DMS79 treated with DMSO at 0.1 percent for 48 hours (cell line): ENCODE measurements at places on chromosomes 2 and 18.

DNA sequence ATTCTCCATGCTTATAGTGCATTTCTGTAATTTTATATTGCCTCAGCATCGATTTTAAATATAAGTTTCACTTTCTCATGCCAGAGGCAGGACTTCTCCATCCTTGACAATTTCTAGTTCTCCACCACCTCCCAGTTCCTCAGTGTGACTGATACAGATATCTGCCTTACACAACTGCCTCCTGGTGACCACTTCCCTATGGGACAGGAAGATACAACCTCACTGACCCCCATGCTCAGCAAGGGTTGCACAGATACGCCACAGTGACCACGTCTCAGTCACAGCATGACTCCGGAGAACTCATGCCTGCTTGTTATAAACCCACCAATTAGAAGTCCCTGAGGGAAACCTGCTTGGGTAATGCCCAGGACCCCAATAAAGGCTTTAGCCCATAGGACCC lies 284.0 kb upstream of the MC4R start:
- no peak for DNase-seq

DNA sequence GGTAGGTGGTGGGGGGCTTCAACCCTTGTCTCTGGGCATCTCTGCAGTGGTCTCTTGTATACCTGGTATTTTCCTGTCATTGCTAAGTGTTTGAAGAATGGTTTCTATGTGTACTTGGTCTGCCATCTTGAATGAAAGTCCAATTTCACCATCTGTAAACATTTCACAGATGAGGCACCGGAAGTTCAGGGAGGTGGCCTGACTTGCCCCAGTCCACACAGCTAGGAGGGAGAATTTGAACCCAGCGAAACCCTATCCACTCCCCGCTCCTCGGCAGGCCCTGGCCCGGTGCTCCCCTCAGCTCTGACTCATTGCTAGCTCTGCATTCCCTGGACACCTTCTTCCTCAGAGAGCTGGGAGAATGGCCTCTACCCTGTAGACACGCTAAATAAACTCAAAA lies 30.5 kb downstream of the ZAP70 start:
- DNase-seq: no peak

DNA sequence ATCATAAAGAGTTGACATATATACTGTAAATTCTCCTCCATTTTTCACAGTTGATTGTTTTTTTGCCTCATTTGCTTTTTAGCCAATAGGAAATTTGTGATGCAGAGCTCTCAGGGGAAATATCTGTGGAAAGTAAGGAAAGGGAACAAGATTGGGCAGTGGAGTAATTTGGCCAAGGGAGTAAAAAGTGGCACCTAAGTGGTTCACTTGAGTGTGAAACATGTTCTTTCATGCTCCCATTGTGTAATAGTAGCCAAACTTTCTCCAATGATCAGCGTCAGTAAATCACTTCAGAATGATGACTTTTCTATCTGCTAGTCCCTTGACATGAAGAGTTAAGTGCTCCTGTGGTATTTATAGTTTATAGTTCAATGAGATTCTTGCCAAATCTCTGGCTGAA lies 141.9 kb upstream of the KCNJ3 start:
- DNase-seq: no peak

- DNase-seq: peak; percentile 48
Observed at GRCh38 chr2:68766376-68766845, 31.8 kb downstream of the ARHGAP25 start.

DNA sequence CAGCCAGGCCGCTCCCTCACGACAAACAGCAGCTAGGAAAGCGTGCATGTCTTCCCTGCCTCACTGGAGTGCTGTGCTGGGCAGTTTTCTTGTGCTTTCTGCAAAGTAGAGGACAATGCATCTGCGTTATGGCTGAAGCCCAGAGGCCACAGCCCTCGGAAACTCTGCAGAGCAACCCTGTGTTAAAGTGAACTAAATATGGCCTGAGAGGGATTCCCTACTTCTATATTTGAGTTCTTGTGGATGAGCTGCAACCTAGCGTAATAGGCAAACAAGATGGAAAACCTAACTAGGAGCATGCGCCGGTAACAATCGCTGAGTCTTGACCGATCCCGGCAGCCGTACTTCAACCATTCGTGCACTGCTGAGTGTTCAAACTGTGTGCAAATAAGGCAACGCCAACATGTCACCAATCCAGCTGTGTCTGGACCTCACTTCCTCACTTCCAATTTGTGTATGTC lies 471.9 kb upstream of the HS6ST1 start:
- no peak for DNase-seq

GRCh38 chr18:48673853-48674721 lies 135.3 kb downstream of the CTIF start:
- DNase-seq: no peak
